ENCODE measurements at places on chromosomes 3 and 15.

DNA sequence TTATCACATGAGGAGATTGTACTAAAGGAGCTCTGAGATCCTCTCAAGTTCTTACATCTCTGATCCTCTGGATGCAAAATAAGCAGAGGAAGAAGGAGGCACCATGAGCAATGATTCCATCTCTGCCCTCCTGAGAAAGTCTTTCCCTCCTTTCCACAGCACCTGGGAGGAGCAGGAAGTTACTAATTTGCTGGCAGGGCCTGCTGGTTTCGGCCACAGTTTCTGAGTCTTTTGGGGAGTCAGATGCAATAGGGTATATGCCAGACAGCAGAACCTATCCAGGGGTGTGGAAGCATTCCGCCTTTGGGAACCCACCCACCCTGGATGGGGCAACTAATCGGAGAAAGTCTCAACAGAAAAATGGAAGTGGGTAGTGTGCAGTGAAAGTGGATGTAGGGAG, 38.5 kb upstream of the SPTSSB start:
- no peak for DNase-seq

GRCh38 chr3:196914866-196915265, 27.5 kb downstream of the NCBP2 start:
- DNase-seq, result no peak

DNA sequence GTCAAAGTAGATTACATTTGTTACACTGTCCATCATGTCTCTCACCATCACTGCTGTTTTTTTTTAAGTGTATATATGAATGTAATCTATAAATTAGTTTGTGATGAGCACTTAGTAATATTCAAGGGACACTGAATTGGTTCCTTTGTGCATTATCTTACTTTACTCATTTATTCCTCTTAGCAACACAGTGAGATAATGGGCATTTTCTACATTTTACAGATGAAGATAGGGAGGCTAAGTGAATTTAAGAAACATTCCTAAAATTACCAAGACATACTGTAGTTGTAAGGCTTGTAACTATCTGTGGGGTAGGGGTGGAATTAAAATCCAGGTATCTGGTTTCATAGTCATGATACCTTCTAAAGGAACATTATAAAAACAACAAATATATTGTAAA, 33.9 kb downstream of the VPS8 start:
- DNase-seq, result no peak

GRCh38 chr3:130968221-130968620, 58.4 kb downstream of the ASTE1 start:
- no peak for DNase-seq

- no peak for DNase-seq
Observed at GRCh38 chr3:181690769-181691168, 21.0 kb upstream of the SOX2 start.

DNA sequence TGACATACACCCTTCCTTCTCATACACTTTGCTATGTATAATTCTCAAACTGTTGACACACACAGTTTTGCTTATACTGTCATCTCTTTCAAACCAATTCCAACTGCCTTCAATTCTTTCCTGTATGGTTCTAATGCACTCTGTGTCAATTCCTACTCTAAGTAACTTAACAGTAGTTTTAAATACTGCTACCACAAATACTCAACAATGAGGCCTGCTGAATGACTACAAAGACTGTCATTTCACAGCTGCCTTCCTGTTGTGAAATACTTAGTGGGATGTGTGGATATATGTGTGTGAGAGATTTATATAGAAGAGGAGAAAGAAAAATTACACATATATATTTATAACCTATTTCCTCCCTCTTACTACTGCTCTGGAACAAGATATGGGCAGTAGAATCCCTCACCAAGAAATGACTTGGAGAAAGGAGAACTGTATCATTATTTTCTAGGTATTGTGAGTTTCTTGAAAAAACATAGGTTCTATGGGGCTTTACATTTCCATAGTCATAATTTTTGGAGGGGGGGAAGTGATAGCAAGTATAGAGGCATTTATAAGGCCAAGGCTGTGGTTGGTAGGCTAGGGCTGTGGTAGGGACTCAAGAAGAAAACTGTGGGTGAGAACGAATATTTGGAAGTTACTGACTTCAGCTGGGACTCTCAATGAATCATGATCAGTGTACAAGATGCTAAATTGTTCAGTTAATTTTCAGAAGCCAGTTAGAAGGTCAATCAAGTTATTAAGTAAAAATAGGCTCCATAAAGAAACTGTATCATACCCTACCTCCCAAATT, 88.7 kb downstream of the ANKRD28 start:
- peak; percentile 21 for DNase-seq

Data from fibroblast of gingiva (primary cell).